ENCODE measurements at places on chromosomes 3 and 15.

DNA sequence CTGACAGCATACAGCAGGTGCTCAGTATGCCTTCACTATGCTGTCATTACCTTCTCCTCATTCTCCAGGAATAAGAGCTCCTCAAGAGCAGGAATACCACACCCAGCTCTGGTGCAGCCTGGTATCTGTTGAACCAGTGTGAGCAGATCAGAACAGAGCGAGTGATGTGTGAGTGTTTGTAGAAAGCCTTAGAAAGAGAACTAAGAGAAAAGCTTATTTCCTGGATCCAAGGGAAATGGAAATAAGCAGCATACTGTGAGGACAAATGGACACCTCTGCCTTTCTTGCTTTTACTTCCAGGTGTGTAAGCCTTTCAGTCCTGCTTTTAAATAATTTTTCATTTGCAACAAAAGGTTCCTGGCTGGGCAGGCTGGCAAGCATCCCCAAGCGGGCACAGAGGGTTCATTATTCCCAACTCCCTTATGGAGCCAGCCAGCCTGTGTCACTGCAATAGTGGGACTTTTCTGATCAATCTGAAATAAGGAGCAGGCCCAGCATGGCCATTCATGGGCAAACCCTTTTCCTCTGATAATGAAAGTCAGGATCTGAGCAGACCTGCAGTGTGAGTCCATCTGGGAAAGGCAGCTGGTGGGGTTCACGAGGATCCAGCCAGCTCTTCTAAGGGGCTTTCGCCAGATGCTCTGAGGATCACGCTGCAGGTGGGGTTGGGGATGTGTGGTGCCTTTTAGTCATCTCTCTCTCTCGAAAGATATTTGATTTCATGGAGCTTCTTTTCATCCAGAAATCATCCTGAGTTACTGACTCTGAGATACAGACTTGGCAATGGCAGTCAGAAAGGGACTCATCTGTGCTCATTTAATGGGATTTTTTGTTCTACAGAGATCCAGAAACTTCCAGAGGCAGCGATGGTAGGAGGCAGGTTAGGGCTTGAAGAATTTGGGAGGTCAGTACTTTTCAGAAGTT, 594.9 kb upstream of the CFAP20DC start:
- no peak for DNase-seq

- DNase-seq, result no peak
Measured at GRCh38 chr15:89450076-89451006, 46.0 kb downstream of the RHCG start.

DNA sequence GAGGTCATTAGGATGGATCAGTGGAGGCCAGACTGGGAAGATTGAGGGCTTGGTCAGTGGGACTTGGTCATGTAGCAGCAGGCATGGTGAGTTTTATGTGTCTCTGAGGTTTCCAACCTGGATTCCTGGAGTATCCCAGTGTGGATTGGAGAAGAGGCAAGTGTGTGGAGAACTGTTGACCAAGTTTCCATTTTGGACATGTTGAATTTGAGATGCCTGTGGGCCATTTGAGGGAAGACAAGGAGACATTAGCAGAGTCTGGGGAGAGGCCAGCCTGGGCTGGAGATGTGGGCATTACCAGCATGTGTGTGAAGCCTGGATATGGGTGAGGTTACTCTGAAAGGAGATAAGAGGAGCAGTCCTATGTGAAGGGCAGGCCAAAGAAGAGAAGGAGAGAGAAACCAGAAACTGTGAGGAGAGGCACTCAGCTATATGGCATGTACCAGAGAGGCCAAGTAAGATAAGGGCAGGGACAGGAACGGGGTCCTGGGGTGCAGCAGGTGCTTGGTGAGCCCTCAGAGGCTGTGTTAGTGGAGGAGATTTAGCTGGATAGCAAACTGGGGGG, 4.3 kb downstream of the SLC25A38 start:
- no peak for DNase-seq

DNA sequence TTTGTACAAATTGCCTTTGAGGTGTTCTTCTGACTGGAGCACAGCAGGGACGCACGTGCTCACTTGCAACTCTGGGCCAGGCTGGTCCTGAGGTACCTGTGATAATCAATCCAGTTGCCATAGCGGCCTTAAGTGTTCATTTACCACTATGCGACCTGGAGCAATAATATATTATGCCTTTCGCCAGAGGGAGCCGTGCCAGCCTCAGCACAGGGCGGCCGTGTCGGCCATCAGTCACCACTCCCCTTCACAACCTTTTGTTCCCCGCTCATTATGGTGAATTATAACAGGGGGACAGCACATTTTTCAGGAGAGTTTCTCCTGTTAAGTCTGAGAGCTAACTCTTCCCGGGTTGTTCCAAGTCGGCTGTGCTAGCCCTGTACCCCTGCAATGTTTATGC, 289.7 kb downstream of the RORA start:
- DNase-seq, result no peak

DNA sequence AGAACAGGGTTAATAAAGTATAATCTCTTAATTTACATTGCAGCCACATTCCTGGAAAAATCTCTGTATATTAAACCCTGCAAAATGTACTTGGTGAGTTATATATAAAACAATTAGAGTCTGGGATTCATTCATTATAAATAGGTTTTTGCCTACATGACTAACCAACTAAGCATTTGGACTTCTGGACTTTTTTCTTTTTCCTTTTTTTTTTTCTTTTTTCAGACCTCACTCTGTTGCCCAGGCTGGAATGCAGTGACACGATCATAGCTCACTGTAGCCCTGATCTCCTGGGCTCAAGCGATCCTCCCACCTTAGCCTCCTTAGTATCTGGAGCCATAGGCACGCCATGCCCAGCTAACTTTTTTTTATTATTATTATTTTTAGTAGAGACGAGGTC, 4.5 kb downstream of the DNAJC13 start:
- peak; percentile 75 for DNase-seq

- DNase-seq, result no peak
Measured at GRCh38 chr3:21407743-21408142, 343.3 kb downstream of the ZNF385D start.

DNA sequence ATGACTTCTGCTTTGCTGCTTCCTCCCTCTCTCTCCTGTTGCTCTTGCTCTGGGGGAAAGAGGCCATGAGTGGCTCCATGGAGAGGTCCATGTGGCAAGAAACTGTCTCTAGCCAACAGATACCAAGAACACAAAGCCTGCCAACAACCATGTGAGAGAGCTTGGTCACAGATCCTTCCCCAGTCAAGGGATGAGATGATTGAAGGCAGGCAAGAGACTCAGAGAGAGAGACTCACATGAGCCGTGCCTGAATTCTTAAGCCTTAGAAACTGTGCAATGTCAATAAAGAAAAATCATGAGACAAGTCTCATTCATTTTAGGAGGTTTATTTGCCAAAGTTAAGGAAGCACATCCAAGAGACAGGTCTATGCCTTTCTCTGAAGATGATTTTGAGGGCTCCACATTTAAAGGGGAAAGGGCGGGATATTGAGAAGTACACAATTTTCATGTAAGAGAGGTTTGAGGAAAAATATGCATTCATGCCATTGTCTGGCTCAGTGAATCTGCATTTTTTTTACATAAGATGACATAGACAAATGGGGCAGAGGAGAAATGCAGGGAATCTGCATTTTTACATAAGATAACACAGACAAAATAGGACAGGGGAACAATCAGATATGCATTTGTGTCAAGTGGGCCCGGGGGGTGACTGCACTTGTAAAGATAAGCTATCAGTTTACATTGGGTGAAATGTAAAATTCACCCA, 59.5 kb upstream of the SUCLG2 start:
- no peak for DNase-seq

GRCh38 chr3:167976516-167977361, 119.0 kb downstream of the GOLIM4 start:
- no peak for DNase-seq

DNA sequence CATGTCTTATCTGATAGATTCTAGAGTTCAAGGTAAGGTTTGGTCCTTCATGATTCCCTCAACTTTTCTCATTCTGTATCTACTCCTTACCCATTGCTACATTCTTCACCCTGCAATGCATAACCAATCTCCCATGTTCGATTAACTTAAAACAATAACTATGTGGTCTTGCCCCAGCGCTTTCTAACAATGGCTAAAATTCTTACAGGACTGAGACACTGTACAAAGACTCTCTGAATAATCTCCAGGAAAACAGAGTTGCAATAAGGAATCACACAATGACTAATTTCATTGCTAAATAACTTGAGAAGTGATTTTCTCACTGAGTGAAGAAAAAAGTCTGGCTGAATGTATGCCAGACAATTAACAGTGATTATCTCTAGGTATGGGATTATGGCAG, 69.6 kb upstream of the FAM174B start:
- no peak for DNase-seq

DNA sequence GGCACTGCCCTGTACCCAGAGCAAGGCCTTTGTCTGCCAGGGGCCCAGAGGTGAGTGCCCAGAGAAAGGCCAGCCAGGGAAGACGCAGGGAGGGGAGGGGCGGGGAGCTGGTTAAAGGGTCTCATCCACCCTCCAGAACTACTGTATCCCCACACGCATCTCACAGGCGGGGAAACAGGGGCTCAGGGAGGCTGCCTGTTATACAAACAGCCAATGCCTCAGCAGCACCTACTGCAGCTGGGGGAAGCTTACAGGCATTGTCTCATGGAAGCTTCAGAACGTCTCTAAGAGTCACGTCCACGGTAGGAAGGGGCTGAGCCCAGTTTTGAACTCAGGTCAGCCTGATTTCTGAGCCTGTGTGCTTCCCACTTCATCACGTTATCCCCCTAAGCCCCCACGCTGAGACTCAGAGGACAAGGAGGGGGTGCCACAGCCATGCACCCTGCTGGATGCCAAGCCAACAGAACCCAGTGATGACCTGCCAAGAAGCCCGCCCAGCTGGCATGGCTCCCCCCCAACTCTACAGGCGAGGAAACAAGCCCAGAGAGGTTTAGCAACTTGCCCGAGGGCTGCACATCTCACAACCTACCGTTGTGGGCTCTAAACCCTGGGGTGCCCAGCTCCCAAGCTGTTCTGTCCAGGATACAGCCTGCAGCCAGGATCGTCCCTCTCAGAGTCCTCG, 54.5 kb downstream of the IQSEC1 start:
- no peak for DNase-seq

DNA sequence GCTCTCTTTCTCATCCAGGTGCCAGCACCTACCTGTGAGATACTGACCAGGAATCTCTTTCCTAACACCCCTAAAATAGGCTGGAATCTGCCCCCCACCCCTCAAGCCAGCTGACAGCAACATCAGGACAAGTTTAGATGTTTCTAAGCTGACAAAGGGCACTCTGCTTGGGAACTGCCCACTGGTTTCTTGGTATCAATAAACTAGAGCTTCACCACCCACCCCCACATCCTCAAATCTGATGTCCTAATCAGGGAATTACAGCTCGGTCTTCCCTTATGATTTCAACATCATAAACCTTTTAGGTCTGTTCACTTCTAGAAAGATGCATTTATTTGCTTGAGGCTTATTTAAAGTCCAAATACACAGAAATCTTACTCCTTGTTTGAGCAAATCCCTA, 34.7 kb downstream of the CEP19 start:
- no peak for DNase-seq

DNA sequence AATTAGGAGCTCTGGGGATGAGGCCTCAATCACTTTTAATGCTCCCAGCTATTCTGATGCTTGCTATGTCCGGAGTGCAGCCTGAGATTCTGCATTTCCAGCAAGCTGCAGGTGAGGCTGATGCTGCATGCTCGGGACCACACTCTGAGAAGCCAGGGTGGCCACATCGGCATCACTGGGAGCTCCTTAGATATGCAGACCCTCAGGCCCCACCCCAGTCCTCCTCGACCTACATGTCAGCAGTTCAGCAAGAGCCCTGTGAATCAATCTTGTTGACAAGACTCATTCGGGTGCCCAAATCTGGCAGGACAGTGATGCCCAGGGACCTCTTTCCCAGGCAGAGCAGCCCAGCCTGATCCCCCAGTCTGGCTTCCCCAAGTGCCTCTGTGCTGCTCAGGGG, 44.1 kb upstream of the LCTL start:
- no peak for DNase-seq

DNA sequence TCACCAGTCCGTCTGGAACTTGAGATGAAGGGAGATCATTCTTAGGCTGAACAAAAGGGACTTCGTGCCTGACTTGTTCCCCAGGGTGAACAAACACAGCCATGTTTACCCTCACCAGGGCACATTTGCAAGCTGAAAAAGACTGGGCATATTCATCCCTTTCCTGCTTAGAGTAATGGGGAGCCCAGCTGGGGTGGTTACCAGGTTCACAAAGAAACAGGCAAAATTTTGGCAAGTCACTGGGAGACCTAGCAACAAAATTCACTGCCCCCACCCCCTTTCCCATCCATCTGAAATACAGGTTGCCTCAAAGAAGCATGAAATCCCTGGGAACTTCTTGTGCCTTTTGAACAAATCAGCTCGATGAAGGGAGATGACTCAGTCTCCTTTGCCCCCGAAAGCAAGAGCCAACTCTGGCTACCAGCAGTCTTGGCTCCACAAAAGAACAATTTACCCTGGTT, 775.0 kb downstream of the SQOR start:
- DNase-seq, result no peak

GRCh38 chr15:45431511-45431910, 53.2 kb upstream of the GATM start:
- no peak for DNase-seq

GRCh38 chr3:130688015-130688688, 58.5 kb downstream of the PIK3R4 start:
- DNase-seq, result no peak

DNA sequence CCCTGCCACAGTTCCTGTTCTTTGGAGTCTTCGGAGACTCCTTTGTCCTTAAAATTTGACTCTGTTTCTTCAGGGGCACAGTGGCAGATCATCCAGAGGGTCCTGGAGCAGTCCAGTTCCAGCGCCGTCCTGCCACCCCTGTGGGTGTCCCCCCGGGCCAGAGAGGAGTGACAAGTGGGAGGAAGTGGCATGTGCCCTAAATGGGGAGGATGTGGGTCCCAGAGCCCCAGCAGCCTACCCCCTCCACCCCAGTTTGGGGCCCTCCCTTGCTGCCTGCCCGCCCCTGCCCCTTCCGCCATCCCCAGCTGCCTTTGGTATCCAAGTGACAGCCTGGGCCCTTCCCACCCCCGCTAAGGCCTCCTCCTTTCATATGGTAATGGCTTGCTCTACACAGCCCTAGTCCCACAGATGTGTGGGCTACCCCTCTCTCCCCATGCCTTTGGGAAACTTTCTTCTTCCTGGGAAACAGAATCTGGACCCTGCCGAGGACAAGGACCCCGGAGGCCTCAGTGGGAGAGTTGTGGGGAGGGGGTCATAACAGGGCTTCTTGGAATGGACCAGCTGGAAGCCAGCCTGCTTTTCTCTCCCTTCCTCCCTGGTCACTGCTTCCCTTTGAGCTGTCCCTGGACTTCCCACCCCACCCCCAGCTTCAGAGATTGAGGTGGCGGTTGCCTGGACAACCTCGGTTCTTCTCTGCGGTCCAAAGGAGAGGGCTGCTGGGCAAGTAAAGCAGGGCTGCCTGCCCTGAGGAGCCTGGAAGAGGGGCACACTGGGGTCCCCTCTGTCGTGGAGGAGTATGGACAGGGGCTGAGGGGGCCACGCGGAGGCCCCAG, 43.2 kb downstream of the KLHL25 start:
- DNase-seq, result no peak

GRCh38 chr3:127535901-127536829, 54.4 kb downstream of the TPRA1 start:
- DNase-seq, result no peak

DNA sequence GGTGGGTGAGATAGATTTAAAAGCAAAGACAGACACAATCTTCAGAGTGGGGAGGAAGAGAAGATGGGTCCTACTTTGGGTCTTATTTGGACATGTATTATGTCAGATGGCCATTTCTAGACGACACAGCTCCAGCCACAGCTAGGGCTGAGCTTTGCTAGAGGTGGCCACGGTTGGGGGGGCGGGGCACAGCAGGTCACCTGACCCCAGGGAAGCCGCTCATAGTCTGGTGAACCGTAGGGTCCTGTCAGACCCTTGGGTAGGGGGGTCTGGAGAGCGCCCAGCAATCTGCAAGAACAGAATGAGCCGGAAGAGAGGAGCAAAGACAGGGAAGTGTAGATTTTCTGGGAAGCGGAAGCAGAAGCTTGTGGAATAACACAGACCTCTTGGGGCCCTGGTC, 6.6 kb downstream of the EPB42 start:
- no peak for DNase-seq
